ENCODE measurements at places on chromosomes 3 and 15.

DNA sequence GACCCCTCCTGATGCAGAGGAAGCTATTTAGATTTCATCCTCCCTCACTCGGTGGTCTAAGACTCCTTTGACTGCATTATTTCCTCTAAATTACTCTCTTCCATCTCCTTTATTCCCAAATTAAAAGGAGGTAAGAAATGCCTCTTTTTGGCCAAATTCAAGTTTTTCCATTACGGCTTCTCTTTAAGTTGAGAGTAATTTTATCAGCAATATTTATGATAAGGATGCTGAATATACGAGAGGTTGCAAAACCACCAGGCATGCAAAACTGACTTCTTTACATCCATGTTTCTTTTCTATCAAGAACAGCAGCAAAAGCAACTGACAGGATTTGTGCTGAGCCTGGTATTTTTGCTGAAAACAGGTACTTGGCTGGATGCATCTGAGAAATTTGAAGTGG is 262.0 kb upstream of the RARB start:
- DNase-seq: no peak

- DNase-seq: no peak
Measured at GRCh38 chr3:72517336-72517735, 330.9 kb downstream of the SHQ1 start.

DNA sequence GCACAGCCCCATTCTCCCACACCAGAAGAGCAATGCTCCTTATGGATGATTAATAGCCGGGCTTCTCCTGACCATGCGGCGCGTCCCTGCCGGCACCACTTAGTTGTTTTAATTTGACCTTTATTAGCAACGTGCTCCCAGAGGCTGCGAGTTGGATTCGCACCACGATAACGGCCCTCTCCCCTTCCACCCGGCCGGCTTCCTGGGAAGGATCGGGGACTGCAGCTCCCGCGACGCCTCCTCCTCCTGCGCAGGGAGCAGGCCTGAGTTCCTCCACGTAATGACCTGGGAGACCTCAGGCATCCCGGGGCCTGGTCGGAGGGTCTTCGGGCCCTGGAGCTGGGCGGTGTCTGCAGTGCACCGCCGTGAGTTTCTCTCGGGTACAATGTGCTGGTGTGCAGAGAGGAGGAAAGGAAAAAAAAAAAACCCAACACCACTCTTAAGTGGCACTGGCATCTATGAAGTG is 243.3 kb upstream of the TOPAZ1 start:
- peak; percentile 25 for DNase-seq

- no peak for DNase-seq
Measured at GRCh38 chr3:27209617-27210264, 159.4 kb downstream of the NEK10 start.

- DNase-seq: peak; percentile 70
Measured at GRCh38 chr3:33360136-33360825, 79.9 kb downstream of the UBP1 start.

- DNase-seq: no peak
Measured at GRCh38 chr15:100201376-100202280, 140.1 kb downstream of the ADAMTS17 start.

DNA sequence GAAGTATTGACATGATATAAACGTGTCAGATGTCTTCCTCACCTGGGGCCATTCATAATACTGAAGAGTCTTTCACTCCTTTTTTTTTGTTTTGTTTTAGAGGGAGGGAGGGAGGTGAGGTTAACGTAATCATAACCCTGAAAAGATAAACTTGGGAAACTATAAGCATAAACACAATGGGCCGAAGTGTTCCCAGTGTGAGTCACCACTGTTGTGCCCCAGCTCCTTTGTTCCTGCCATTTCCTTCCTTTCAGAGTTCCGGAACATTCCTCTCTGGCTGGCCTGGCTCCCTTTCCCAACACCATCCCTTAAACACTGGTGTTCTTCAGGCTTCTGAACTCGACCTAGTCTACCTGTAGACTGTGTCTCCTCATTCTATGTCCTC is 18.6 kb downstream of the PLD1 start:
- peak; percentile 66 for DNase-seq

GRCh38 chr15:60555806-60556205 is 76.9 kb upstream of the ICE2 start:
- DNase-seq: no peak

DNA sequence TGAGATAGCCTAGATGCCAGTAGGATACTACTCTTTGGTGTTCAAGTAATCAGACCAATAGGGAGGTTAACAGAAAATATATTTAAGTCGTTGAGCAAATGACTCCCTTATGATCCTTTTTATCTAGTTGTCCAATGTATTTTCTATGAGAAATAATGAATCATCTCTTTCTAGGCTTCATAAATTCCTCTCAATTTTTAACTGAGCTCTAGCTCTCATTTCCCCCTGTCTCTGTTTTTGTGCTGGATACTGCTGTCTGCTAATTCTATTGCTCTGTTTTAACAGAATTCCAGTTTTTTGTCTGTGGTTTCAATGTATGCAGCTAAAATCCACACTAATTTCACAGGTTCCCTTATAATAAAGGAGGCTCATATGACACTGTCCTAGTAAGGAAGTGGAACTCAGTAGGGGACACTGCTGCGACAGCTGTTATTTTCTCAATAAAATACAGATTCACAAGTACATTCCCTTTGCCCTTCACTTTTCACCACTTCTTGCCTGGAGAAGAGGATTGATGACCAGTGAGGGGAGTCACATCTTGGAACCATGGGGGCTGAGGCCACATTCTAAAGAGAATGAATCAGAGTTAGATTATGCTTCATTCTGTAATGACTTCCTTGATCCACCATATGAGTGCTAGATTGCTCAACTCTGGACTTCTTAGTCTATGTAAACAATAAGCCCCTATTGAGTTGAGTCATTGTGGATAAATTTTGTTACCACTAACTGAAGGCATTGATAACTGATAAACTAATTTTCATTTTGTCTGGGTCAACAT is 558.7 kb upstream of the KCNMB2 start:
- peak; percentile 97 for DNase-seq

DNA sequence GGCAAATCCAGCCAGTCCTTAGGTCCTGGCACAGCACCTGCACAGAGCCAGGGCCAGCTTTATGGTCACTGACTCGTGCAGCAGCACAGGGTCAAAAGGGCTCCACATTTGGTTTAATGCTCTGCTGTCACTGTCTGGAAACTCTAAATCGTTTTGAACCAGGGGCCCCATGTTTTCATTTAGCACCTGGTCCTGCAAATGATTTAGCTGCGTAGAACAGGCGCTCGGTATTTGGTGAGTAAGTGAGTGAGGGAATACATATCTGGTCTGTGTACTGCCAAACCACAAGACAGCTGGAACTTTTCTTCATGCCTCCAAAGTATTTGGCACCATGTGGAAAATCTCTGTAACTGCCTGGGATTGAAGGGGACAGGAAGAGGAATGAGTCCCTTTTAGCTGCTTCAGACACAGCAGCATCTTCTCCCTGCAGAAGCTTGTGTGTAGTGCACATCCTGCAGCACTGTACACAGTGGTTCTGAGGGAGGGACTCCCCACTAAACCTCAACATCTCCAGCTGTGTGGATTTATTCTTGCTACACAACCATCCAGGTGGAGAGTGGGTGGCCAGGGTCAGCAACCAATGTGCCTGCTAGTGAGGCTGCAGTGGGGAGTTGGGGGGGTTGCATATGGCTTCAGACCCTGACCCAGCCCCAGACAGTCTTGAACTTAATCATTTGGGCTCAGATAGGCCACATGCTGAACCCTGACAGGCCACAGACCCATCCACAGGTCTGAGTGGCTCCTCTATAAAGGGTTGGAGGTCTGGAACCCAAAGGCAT is 1.1 kb downstream of the SH2D7 start:
- peak; percentile 90 for DNase-seq

DNA sequence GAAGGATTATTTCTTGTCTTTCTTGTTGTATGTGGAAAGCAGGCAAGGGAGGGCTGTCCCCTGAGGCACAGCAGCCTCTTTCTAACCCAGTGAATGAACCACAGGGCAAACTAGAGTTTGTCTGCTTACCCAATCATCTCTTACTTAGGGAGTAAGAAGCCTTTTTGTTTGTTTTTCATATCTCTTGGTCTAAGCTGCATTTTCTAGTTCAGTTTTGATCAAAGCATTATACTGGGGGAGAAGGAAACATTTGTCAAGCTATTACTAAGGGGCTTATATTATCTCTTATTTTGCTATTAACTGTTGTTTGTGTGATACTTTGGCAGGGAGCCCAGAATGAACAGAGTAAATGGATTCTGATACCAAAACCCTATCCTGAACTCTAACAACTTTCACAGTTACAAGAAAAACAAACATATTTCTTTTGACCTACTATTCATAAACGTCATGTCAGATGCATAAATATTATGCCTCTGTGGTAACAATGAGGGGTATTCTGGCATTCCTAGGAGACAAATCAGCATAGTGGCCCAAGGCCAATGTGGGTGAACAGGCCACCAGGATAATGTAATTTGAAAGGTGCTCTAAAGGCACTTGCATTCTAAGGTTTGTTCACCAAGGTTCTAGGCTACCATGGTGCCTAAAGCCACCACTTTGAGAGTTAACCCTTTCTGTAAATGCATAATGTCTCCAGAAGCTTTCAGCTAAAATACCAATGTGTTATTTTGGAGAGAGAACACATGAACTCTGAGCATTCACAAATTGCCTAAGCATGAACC is 271.6 kb upstream of the ZPLD1 start:
- DNase-seq: peak; percentile 71

- DNase-seq: no peak
Measured at GRCh38 chr3:64805978-64806377, 118.2 kb upstream of the ADAMTS9 start.

DNA sequence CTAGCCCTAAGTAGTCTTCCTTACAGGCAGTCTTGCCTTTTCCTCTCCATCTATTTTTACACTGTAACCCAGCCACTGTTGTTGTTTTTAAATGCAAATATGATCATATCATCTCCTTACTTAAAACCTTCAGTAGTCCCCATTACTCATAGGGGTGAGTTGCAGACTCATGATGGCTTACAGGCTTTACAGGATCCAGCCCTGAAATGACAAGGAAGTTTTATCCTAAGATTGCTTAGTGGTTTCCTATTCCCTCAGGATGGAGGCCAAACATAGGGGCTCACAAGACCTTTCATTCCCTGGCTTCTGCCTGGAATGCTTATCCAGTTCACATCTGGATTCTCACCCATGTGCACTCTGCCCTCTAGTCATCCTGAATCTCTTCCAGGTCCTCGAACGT is 27.7 kb upstream of the PCOLCE2 start:
- peak; percentile 54 for DNase-seq

GRCh38 chr15:80878242-80878866 is 99.2 kb downstream of the CEMIP start:
- peak; percentile 53 for DNase-seq

DNA sequence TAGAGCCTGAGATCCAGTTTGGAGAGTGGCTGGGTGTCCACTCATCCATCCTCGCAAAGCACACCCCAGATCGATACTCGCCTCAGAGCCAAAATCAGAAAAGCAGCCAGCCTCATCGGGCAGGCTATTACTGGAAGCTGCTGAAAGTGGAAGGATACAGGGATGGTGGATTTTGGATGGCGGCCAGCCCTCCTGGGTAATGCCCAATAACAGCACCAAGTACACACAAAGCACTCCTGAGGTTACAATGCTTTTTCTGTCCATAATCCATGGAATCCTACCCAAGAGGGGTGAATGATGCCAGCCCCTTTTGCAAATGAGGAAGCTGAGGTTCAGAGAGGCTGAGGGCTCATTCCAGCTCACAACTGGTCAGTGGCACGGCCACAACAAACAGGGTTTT is 93.1 kb upstream of the SLC6A11 start:
- no peak for DNase-seq

DNA sequence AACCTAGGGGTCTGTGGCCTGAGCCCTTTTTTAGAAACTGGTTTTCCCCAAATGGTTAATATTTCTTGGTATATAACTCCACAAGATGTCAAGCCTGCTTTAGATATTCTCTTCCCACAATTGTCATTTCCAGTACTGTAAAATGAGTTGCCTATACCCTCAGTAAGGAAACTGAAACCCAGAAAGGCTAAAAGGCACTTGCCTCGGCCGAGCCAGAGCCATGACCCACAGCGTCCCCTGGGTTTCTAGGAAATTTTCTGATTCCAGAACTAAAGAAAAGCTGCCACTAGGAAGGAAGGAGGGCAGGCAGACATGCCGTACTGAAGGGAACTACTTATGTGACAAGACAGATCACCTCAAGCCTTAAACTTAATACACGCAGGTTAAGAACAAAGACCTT is 59.1 kb downstream of the ATP8B4 start:
- no peak for DNase-seq

DNA sequence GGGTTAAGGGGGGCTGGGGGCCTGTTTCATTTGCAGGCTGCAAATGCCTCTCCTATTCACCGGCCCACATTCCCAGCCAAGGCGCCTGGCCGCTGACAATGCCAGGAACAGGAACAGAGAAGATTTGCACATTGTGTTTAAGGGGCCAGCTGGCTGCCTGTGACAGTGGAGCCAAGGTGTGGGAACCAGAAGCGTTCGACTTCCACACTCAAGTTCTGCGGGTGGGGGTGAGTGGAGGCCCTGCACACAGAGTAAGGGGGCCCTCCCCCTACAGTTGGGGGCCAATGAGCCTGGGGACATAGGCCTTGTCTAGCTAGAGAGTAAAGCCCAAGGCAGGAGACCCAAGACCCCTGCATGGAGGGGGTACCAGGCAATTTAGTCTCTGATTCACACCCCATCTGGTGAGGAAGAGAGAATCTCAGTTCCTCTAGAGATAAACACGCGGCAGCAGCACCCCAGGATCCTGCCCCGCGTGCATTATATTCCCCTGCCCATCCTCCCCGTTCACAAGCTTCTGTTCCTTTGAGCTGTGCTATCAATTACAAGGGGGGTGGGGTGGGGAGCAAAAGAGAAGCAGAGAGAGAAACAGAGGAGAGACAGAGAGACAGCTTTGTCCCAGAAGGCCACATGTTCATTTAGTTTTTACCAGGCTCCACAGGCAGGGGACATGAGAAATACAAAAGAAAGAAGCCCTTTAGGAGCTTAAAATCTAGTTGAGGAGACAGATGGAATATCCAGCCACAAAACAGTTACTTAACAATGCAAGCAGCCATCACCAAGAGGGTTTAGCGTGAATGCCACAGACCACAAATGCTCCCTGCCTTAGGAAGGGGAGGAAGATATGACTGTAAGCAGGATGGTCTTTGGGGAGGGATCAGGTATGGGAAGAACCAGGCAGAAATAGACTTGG is 9.2 kb downstream of the IGDCC3 start:
- DNase-seq: no peak

DNA sequence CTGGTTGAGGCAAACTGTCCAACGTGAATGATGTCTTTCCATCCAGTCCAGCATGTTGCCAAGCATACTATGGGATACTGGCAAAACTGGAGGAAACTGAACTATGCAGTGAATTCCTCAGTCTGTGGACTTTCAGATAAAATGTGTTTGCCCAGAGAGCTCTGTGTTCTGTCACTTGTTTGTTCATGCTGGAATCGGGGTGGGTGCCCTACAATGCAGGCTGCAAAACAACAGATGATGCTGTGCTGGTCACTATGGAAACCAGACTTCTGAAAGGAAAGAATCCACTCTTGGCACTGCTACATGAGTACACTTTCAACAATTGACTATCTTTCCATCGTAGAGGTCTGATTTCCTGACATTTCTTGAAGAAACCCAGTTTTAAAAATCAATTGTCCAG is 272.5 kb upstream of the ARHGEF26 start:
- no peak for DNase-seq

- DNase-seq: no peak
Measured at GRCh38 chr3:89571707-89572106, 464.3 kb downstream of the EPHA3 start.

Data from fibroblast of mammary gland (primary cell).